Left lung (tissue), 14 donors: ENCODE measurements at places on chromosomes 12 and 14. TPM values are rescaled to one million over a fixed set of nuclear protein-coding genes. Genes with fewer than 3 reads are reported as not detected.

Gene OR4E2
- polyA plus RNA-seq: not detected

Gene CLEC1A
- polyA plus RNA-seq: 19.9 TPM

Gene MIPOL1
- polyA plus RNA-seq: 15.0 TPM

Gene CHD8
- polyA plus RNA-seq: 80.1 TPM

Gene TAS2R31
- polyA plus RNA-seq: 2.9 TPM

Gene PLA2G1B
- polyA plus RNA-seq: 2.4 TPM

Gene C12orf50
- 0.39 TPM for polyA plus RNA-seq

Gene PARPBP
- 20.6 TPM for polyA plus RNA-seq

Gene ERP27
- 3.0 TPM for polyA plus RNA-seq

Gene MANSC1
- 30.0 TPM for polyA plus RNA-seq

Gene GLI1
- polyA plus RNA-seq: 36.4 TPM

Gene REP15
- 2.5 TPM for polyA plus RNA-seq

Gene CIPC
- polyA plus RNA-seq: 23.3 TPM

Gene NKX2-1
- polyA plus RNA-seq: 147 TPM

Gene LPAR5
- 1.1 TPM for polyA plus RNA-seq

Gene SMOC1
- polyA plus RNA-seq: 2.1 TPM

Gene TMEM121
- polyA plus RNA-seq: 2.7 TPM

Gene CD4
- polyA plus RNA-seq: 97.8 TPM

Gene UNC119B
- polyA plus RNA-seq: 54.9 TPM

Gene SMCO2
- 0.21 TPM for polyA plus RNA-seq

Gene CCT2
- 259 TPM for polyA plus RNA-seq

Gene RNFT2
- 3.6 TPM for polyA plus RNA-seq

Gene KRT73
- polyA plus RNA-seq: 0.24 TPM

Gene RHEBL1
- 3.5 TPM for polyA plus RNA-seq

Gene ARHGEF40
- 82.1 TPM for polyA plus RNA-seq

Gene LACRT
- polyA plus RNA-seq: not detected

Gene TIGAR
- polyA plus RNA-seq: 5.9 TPM

Gene GPR68
- polyA plus RNA-seq: 2.1 TPM

Gene FGF23
- not detected for polyA plus RNA-seq

Gene GUCY2C
- 0.46 TPM for polyA plus RNA-seq

Gene NEUROD4
- not detected for polyA plus RNA-seq

Gene ATP23
- 9.0 TPM for polyA plus RNA-seq

Gene ZFYVE26
- 19.8 TPM for polyA plus RNA-seq

Gene PTPRQ
- 6.9 TPM for polyA plus RNA-seq

Gene GON7
- 13.5 TPM for polyA plus RNA-seq

Gene RPL10L
- 0.50 TPM for polyA plus RNA-seq

Gene KIF5A
- polyA plus RNA-seq: 5.2 TPM
